T-helper 22 cell (primary cell): ENCODE measurements at places on chromosomes 4 and X.

GRCh38 chr4:22932326-22932725, 239.6 kb downstream of the GBA3 start:
- no peak for DNase-seq

DNA sequence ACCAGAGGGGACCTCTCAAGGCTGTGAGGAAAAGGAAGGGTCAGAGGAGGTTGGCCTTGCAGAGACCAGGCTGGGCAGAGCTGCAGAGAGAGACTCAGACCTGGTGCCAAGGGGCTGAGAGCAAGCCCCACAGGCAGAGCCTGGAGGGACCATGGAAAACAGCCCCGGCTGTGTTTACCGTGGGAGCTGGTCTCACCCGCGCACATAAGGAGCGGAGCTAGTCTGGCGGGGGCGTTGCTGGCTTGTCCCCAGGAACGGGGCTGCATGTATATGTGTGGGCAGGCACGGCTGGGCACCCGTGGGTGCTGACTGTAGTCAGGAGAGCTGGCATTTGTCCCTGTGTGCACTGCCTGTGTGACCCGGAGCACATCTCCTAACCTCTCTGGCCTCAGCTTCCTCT, 45.7 kb downstream of the C4orf50 start:
- no peak for DNase-seq

GRCh38 chr4:99857307-99857706, 36.9 kb downstream of the LAMTOR3 start:
- DNase-seq: no peak

DNA sequence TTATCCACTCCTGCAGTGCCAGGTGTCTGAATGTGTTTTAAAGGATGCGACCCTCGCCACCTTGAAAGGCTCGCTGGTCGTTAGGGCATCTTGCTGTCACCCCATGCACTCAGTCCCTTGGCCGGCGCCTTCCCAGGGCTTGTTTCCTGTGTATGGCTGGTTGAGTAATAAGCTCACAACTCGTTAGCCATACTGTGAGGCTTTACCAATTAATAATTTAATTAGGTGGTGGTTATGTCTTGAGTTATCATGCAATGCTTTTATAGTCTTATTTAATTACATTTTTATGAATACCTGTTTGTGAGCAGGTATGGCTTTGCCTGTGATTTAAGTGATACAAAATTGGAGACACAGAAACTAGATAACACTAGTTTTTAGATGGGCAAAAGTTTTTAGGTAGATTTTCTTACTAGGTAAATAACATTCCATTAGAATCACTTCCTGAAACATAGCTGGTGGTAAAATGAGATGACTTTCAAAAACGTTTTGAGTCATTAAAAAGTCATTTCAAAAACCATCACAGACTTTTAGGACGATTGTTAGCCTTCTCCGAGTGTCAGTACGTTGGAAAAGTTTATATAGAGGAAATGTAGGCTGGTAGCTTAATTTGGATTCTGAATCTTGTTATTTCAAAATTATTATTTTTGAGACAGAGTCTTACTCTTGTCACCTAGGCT, 18.2 kb downstream of the PTTG2 start:
- no peak for DNase-seq
